Fibroblast of the conjunctiva (primary cell): ENCODE measurements at places on chromosomes 3 and 15.

DNA sequence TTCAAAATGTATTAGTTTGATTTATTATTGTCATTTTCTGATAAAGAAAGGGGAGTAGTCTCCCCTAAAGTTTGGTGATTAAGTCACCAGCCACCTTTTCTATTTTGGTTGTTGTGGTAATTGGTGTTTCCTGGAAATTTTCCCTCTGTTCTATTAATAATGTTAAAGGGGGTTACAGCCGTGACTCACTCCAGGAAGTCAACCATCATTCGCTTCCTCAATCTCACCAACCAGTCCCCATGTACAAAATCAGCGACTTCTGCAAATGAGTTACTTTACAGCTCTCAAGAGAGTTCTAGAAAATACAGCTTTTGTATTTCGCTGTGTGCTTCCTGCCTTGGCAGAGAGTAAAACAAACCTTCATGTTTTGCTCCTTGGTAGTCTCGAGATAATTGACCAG lies 285.1 kb downstream of the LPP start:
- DNase-seq: no peak

- DNase-seq: no peak
Observed at GRCh38 chr15:43463507-43463906, 29.4 kb downstream of the TP53BP1 start.

- no peak for DNase-seq
Observed at GRCh38 chr15:50911621-50912020, 3.1 kb downstream of the AP4E1 start.

- DNase-seq: no peak
Observed at GRCh38 chr3:196662033-196662432, 22.5 kb downstream of the NRROS start.

DNA sequence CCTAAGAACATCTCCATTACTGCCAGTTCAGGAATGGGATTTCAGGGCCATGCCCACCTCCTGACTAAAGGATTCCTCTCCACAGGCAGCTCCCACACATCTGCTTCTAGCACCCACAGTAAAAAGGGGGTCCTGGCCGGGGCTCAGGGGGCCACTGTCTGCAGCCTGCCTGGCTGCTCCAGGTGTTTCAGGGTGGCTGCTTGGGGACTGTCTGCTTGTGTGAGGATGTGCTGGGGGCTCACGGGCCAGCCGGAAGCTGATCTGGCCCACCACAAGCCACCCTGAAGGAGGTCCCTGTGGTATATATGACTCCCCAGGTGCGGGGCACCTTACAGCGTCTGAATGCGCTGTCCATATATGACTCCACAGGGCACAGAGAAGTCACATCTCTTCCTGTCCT lies 135.4 kb downstream of the NSMCE3 start:
- no peak for DNase-seq

- no peak for DNase-seq
Observed at GRCh38 chr15:80572337-80572736, 122.8 kb upstream of the ABHD17C start.

GRCh38 chr15:40182358-40183029 lies 21.6 kb downstream of the BUB1B start:
- DNase-seq: no peak

GRCh38 chr3:149464542-149465328 lies 9.8 kb upstream of the TM4SF4 start:
- DNase-seq: no peak

GRCh38 chr15:45631776-45632175 lies 3.1 kb upstream of the SQOR start:
- no peak for DNase-seq

GRCh38 chr3:177287231-177287630 lies 89.9 kb upstream of the TBL1XR1 start:
- DNase-seq: no peak

GRCh38 chr3:7700977-7701376 lies 800.6 kb upstream of the LMCD1 start:
- no peak for DNase-seq

DNA sequence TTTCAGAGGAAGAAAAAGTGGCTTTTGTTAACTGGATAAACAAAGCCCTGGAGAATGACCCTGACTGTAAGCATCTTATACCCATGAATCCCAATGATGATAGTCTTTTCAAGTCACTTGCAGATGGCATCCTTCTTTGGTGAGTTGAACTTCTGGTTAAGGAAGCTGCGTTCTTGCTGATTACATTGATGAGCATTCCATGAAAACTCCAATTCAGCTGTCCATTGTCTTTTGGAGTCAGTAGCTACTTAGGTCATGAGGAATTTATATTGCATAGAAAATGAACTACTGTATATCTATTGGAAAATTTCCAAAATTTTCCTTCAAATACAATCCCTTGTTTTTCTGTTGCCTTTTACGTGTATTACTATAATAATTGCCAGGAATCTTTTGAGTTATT lies 47.7 kb upstream of the TRPC1 start:
- no peak for DNase-seq

GRCh38 chr3:35641331-35641730 lies 2.0 kb downstream of the ARPP21 start:
- DNase-seq: no peak

DNA sequence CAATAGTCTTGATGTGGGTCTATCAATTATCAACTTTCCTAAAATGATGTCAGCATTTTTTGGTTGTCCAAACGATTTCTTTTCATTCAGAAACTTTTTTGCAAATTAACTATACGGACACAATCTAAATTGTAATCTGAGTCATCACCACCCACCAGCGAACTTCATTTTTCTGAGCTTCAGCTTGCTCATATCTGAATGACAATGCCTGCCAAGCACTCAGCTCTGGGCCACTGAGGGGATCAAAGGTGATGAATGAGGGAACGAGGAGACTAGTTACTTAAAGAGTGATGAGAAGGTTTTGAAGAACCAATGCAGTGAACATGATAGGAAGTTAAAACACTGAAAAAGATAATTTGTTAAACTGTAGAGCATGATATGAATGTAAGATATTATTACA lies 14.9 kb upstream of the TBC1D23 start:
- DNase-seq: no peak
